Islet precursor cell (in vitro differentiated cells): ENCODE measurements at places on chromosomes 13 and 19.

- DNase-seq: no peak
Observed at GRCh38 chr13:43669964-43670363, 116.8 kb downstream of the ENOX1 start.

DNA sequence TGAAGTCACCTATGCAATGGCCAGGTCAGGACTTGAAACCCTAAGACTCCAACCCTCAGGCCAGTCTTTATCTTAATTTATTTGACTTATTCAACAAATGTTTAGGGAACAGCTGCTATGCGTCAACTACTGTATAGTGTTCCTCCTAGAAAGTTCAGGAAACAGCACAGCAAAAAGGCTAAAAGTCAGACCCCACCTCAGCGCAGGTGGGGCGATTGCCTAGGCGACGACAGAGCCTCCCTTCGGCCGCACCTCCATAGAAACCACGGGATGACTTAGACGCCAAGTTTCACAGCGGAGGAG, 502 bp downstream of the VRK3 start:
- DNase-seq: no peak

DNA sequence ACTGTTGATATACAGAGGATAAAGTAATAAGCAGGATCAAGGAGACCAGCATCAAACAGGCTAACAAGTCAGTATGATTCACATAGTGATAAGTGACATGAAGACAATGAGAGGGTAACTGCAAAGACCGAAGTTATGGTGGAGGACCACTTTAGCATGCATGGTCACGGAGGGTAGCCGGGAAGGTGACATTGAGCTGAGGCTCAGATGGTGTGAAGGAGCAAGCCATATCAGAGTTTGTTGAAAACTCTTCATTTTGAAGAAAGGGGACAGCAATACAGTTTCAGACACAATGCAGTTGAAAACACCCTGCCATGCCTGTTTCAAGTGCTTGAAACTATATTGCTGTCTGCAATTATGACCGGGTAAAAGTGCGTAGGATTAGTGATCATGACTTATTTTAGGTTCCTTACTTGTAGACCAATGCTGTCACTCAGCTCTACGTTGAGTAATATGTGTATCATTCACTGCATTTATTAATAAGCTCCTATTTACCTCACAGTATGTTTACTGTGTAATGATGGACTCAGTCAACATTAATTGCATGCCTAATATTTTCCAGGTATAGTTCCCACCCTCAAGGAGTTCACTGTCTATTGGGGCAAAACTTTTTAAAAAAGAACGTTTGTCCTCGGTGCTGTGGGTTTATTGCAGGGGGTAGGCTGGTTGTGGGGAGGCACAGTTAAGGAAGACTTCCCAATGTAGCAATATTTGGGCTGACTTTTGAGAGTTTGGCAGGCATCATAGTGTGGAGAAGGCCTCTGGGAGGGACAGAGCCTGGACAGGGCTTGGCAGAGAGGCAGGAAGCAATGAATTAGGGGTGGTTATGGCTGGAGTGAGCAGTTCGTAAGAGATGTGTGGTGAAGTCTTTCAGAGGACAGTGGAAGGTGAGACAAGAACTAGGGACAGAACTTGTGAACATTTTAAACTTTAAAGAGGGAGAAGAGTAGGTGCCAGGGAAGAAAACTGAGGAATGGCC, 3.2 kb downstream of the UBAC2 start:
- DNase-seq: no peak

GRCh38 chr19:16274447-16274846, 50.2 kb upstream of the KLF2 start:
- no peak for DNase-seq

DNA sequence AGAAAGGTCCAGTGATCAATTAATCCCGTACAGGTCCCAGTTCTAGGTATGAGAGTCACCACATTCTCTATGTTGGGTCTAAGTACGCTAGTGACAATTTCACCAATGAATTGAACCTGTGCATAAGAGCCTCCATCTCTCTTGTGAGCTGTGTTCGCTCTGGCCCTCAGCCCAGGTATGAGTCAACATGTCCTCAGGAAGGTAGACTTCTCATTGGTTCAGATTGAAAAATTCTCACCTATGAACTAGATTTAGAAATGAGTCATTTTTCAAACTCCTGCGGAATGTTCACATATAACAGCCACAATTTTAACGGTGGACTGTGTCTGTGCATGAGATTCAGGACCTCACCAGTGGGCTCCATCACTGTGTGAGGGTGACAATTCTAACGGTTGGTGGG, 12.7 kb upstream of the ZNF43 start:
- DNase-seq: no peak

- DNase-seq: no peak
Observed at GRCh38 chr19:34363094-34363493, 1.9 kb upstream of the GPI start.

- DNase-seq: peak; percentile 94
Observed at GRCh38 chr19:1102407-1103131, 1.2 kb upstream of the GPX4 start.

DNA sequence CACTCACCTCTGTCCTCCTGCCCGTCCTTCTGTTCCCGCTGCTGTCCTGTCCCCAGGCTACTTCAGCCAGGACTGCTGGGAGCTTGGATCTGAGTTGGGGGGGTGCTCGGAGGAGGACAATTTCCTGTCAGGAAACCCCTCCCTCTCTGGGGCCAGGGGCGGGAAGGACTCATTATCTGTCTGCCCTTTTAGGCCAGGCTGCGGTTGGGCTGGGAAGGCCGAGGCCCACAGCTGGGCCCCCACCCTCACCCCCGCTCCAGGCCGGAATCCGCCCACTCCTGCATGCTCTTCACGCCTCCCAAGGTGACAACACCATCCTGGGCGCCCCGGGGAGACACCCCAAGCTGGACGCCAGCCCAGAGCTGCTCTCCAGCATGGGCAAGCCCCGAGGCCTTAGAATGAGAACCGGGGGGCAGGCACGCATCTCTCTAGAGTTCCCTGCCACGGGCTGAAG, at the start of gene EXOC3L2:
Gene EXOC3L2 (minus strand): TSS at position 74 of the 454 bp plus-strand sequence. CDS start 6,362 bp downstream, outside the sequence.
- DNase-seq: peak; percentile 73

- no peak for DNase-seq
Observed at GRCh38 chr13:53368948-53369347, 340.3 kb downstream of the OLFM4 start.

DNA sequence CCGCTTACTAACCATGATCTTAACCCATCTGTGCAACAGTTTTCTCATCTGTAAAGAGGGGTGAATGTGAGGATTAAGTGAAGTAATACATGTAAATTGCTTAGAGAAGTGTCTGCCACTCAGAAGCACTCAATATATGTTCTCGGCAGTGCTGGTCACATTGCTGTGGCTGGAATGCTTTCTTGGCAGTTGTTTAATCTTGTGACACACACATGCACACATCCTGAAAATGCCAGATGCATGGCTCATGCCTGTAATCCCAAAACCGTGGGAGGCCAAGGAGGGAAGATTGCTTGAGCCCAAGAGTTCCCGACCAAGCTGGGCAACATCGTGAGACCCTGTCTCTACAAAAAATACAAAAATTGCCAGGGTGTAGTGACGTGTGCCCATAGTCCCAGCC, 4.9 kb upstream of the DMKN start:
- peak; percentile 76 for DNase-seq

DNA sequence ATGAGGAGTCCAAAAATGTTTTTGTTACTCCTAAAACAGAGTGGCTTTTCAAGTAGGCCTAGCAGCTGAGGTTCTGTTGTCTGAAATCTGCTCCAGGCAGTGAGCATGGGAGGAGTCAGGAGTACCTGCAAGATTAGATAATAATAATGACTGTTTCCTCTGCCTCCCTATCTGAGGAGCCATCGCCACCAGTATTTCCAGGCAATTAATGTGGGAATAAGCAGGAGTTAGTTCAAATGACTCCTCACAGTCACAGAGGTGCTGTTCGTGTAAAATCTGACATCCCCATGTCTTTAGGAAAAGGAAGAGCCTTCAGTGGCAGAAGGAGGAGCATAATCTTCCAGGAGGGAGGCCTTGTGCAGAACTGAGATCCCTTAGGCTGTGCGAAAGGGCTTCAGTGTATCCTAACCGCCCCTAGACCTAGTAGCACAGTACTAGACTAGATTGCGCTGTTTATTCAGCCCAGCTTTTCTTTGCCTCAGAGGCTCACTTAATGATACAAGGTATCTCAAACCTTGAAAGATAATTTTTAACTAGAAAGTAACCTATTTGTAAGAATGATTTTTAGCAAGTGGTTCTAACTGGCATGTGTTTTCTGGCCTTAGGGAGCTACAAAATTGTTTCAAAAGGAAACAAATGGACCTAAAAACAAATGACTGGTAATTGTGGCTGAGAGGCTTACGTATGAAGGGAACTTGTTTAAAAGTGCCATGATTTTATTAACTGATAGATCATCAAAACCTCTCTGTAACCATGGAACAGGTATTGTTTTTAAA, 49.0 kb downstream of the FREM2 start:
- peak; percentile 87 for DNase-seq

DNA sequence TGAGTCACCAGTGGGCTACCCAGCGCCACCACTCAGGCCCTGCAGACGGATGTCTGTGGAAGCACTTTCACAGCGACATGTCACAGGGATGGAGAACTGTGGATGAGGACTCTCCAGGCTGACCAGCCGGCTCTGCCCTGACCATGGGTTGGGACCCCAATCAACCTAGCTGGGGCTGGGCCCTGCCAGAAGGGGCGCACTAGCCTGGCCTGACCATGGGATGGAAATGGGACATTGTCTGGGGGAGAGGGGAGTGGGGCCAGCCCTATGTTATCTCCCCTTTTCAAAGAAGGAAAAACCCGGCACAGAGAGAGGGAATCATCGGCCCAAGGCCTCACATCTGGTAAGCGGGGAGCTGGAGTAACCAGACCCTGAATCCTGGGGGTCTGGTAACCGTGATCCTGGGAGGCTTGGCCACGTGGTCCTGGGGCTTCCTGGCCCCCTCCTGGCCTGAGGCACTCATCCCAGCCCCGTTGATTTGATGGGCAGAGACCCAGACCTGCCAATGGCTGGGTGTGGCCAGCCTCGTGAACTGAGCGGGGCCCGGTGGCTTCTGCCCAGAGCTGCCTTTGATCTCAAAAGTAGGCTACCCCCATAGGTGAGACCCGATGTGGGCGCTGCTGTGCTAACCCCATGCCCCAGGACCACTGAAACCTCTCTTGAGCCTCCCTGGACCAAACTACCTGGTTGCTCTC, 11.2 kb upstream of the SLC7A10 start:
- DNase-seq: no peak

DNA sequence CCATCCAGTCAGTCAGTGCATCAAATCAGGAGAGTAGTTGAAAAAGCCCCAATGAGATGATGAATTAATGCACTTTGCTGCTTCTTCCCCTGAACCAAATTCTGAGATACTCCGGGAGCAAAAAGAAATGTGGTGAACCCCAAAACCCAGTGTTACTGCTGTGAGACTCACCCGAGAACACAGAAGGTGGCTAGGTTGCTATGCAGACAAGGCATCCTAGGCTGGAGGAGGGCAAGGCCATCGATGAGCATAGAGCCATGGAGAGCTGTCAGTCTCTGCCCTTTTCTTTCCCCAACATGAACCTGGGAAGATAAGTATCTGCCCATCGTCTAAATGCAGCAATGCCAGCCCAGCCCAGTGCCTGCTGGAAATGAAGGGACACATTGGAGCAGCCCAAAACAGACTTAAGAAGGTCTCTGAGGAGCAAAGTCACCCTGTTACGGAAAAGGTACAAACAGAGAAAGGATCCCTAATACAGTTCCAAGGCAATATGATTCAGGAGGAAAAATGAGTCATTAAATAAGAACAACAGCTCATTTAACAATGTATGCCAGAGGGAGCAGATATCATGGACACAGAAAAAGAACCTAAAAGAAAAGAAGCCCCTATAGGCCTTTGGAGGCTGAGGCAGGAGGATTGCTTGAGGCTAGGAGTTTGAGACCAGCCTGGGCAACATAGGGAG, 272.0 kb downstream of the FOXO1 start:
- DNase-seq: no peak

DNA sequence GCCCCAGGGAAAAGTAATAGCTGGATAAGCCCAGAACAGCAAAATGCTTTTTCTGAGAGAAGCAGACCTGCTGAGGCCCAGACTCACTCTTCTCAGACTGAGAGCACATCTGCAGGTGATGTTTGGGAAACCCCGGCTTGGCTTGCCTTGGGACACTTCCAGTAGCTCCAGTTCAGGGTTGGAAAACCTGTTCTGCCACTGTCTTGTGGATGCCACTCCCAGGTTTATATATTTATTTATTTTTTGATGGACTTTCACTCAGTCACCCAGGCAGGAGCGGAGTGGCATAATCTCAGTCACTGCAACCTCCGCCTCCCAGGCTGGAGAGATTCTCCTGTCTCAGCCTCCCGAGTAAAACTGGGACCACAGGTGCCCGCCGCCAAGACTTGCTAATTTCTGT, 8.0 kb upstream of the SMARCA4 start:
- DNase-seq: peak; percentile 66

GRCh38 chr13:51682686-51683085, 98.4 kb downstream of the WDFY2 start:
- DNase-seq: no peak
